ENCODE measurements at places on chromosomes 16 and 17. TPM values are rescaled to one million over a fixed set of nuclear protein-coding genes. Genes with fewer than 3 reads are reported as not detected.
A peak's percentile ranks its signal among the peaks of the same experiment; 100 is the strongest.

Gene IQCK
- 3.7 TPM for total RNA-seq

DNA sequence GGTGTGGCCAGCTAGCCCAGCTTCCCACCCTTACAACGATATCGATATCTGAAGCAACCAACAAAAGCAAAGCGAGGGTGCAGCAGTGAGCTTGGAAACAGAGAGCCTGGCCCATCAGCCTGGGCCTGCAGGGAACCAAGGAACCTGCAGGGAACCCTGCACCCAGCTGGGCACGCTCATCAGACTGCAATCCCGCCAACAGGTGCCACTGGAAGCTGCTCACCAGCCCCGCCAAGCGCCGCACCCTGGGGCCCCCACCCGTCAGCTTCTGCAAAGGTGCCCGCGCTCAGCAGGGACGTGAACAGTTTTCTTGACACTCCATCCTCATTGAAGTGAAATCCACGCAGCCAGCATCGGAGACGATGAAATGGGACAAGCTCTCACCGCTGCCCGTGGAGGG, 250.7 kb downstream of the RBFOX3 start:
- H3K27me3 ChIP-seq, result peaks cover 79% of the 10 kb centered on the region
- H3K4me1 ChIP-seq, result peaks cover 3% of the 10 kb centered on the region
- no peak for DNase-seq
- H3K36me3 ChIP-seq, result peaks cover 4% of the 10 kb centered on the region
- H3K27ac ChIP-seq, result no peak overlapping the region
- H3K4me3 ChIP-seq, result no peak overlapping the region

GRCh38 chr17:37717627-37718323, 27.1 kb downstream of the HNF1B start:
- H3K27me3 ChIP-seq, result peaks cover 70% of the 10 kb centered on the region
- H3K27ac ChIP-seq, result no peak overlapping the region
- H3K4me1 ChIP-seq, result peaks cover 2% of the 10 kb centered on the region
- no peak overlapping the region for H3K4me3 ChIP-seq

DNA sequence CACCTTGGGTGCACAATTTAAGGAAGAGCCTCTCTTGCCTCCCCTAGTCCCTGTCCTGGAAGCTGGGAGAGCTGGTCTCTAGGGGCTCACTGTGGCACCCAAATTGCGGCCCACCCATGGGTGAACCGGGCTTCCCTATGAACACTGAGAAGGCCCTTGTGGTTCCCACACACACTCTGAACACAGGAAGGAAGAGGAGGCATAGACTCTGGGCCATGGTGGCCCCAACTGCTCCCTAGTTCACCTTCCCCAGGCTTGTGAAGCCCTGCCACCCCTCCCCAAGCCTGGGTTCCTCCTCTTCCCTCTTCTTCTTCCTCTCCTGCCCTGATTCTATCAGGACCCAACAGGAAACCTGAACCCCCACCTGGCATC, 10.5 kb downstream of the SREBF1 start:
- DNase-seq, result no peak
- no peaks in the 10 kb centered on the region for H3K36me3 ChIP-seq
- peaks cover 48% of the 10 kb centered on the region for H3K4me1 ChIP-seq
- peak overlapping the region; percentile 96 for H3K27ac ChIP-seq

Gene PRDM7
- not detected for total RNA-seq

Gene DOC2B
- 0.18 TPM for total RNA-seq

DNA sequence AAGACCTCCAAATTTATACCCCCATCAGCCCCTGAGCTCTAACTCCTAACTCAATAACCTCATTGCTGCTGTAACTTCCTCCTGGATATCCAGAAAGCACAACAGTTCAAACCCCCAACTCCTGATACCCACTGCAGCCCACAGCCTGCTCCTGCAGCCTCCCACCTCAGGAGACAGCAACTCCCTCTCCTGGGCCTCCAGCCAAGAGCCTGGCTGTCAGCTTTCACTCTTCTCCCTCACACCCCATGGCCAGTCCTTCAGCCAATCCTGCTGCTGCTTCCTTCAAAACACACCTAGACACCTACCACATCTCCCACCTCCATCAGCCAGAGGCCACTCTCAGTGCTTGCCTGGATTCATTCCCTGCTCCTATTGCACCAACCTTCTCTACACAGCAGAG, 5.4 kb downstream of the GINS2 start:
- H3K27ac ChIP-seq, result no peak overlapping the region
- H3K27me3 ChIP-seq, result no peaks in the 10 kb centered on the region
- no peak for DNase-seq
- no peak overlapping the region for H3K4me3 ChIP-seq

GRCh38 chr17:36602924-36603384, 1.6 kb downstream of the MRM1 start:
- H3K27ac ChIP-seq, result no peak overlapping the region
- peaks cover 40% of the 10 kb centered on the region for H3K4me1 ChIP-seq
- peak overlapping the region; percentile 96 for H3K4me3 ChIP-seq
- H3K27me3 ChIP-seq, result no peaks in the 10 kb centered on the region
- peaks cover 6% of the 10 kb centered on the region for H3K36me3 ChIP-seq

- no peak overlapping the region for H3K4me3 ChIP-seq
- DNase-seq, result no peak
Measured at GRCh38 chr17:79646721-79647455, 36.0 kb upstream of the RBFOX3 start.

DNA sequence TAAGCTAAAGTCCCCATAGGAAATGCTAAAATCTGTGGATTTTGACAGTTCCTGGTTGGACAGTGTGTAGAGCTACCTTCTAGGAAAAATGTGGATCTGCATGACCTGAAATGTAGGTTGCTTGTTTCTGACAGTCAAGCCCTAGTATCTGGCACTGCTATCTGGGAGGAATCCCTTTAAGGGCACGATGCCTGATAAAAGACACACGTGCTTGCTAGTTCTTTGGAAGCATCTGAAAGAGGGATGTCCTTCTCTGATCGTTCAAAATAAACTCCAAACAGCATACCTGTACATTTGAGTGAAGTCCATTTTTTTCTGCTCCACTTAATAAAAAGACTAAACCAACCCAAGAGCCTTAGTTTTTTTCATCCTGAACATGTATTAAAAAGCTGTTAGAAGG, 101.3 kb downstream of the CDK5R1 start:
- no peaks in the 10 kb centered on the region for H3K27me3 ChIP-seq
- H3K36me3 ChIP-seq, result no peaks in the 10 kb centered on the region
- H3K27ac ChIP-seq, result no peak overlapping the region

DNA sequence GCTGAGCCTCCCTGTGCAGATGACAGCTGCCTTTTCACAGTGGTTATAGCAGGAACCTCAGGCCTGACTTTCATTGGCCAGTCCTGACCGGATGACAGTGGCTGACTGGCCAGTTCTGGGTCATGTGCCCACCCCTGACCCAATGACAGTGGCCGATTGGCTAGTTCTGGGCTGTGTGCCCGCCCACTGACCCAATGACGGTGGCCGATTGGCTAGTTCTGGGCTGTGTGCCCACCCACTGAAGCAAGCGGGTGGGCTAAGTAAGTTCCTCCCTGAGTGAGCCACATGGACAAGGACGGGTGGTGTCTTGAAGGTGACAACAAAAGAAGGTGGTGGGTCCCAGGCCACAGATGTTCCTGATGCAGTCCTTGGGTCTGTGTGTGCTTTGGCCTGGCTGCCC, 9.5 kb downstream of the DEF8 start:
- peaks cover 7% of the 10 kb centered on the region for H3K4me1 ChIP-seq
- no peak for DNase-seq
- H3K4me3 ChIP-seq, result no peak overlapping the region
- no peaks in the 10 kb centered on the region for H3K27me3 ChIP-seq

Gene TMEM100
- total RNA-seq, result not detected

- H3K4me3 ChIP-seq, result no peak overlapping the region
- no peak for DNase-seq
- H3K27ac ChIP-seq, result no peak overlapping the region
- H3K36me3 ChIP-seq, result no peaks in the 10 kb centered on the region
- H3K27me3 ChIP-seq, result peaks cover 18% of the 10 kb centered on the region
Measured at GRCh38 chr17:70053241-70054234, 21.5 kb upstream of the KCNJ16 start.

Gene AGRP
- total RNA-seq, result not detected

Gene PLD6
- total RNA-seq, result 13.2 TPM

GRCh38 chr16:85569615-85570212, 43.4 kb upstream of the GSE1 start:
- H3K27ac ChIP-seq, result peak overlapping the region; percentile 70
- peaks cover 2% of the 10 kb centered on the region for H3K36me3 ChIP-seq
- no peak for DNase-seq
- H3K4me1 ChIP-seq, result peaks cover 44% of the 10 kb centered on the region

GRCh38 chr16:77211880-77212740, 12.9 kb downstream of the SYCE1L start:
- H3K36me3 ChIP-seq, result peaks cover 3% of the 10 kb centered on the region
- peaks cover 15% of the 10 kb centered on the region for H3K4me1 ChIP-seq
- DNase-seq, result peak; percentile 74
- peak overlapping the region; percentile 93 for H3K4me3 ChIP-seq
- peak overlapping the region; percentile 39 for H3K27ac ChIP-seq

GRCh38 chr17:49522357-49522890, 27.3 kb downstream of the NGFR start:
- no peak for DNase-seq
- peaks cover 38% of the 10 kb centered on the region for H3K27me3 ChIP-seq
- no peak overlapping the region for H3K27ac ChIP-seq
- H3K4me1 ChIP-seq, result peaks cover 12% of the 10 kb centered on the region
- no peaks in the 10 kb centered on the region for H3K36me3 ChIP-seq

DNA sequence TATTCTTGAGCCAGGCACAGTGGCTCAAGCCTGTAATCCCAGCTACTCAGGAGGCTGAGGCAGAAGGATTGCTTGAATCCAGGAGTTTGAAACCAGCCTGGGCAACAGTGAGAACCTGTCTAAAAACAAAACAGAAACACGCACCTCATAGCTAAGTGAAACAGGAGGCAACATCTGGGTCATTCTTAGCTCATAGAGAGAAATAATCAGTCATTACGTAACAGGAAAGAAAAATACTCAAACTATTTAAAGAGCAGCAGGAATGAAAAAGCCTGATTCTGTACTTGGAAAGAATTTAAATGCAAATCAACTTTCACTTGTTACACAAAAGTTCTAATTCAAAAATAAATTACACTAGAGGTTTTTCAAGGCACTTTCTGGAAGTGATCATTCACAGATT, 17.2 kb downstream of the CHCT1 start:
- no peak overlapping the region for H3K4me3 ChIP-seq
- H3K27ac ChIP-seq, result no peak overlapping the region
- peaks cover 6% of the 10 kb centered on the region for H3K27me3 ChIP-seq
- H3K36me3 ChIP-seq, result no peaks in the 10 kb centered on the region
- H3K4me1 ChIP-seq, result peaks cover 4% of the 10 kb centered on the region
- DNase-seq, result no peak

DNA sequence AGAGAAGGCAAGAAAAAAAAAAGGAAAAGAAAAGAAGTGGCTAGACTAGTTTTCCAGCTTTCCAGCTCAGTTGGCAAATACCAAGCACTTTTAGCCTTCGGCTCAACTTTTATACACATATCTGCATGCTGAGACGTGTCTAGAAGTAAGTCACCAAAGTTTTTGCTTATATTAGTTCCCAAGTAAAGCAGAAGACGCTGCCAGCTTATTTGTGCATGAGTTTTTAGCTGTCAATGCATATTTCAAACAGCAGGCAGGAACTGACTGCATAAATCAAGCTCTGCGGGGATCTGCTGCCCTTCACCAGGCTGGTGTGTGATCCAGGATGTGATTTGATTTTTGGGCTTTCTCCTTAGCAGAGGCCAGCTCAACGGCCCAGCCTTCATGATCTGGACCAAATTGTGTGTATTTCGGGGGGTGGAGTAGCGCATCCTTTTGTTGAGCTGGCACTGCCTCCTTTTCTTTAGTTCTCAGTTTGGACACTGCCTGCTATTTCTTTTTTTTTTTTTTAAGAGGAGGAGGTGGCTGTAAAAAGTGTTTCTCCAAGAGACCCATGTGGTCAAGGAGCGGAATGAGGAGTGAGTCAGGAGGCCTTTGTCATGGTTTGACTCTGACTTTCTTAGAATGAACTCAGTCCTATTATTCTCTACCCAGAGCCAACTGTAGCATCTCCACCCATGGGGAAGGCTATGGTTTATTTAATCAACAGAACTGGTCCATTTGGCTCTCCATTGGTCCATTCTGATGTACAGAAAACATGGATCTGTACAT, 162.6 kb upstream of the XYLT1 start:
- H3K36me3 ChIP-seq, result peaks cover 2% of the 10 kb centered on the region
- H3K27ac ChIP-seq, result no peak overlapping the region
- no peak overlapping the region for H3K4me3 ChIP-seq

DNA sequence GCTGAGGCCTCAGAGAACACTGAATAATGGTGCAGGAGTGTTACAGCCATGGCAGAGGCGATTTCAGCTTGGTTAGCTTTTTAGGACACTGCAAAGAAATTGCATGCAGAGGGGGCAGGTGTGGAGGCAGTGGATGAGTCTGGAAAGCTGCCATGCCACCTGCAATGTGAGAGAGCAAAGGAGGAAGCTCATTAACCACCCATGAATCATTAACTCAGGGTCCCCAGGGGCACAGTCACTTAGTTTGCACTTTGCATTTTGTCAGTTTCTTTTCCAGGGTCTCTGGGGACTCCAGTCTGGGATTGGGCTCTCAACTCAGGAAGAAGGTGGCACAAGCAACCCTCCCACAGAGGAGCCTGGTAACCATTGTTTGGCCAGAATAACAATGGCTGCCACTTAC, 132.9 kb downstream of the USP31 start:
- no peak overlapping the region for H3K4me3 ChIP-seq
- H3K36me3 ChIP-seq, result no peaks in the 10 kb centered on the region
- no peak overlapping the region for H3K27ac ChIP-seq
- no peak for DNase-seq

DNA sequence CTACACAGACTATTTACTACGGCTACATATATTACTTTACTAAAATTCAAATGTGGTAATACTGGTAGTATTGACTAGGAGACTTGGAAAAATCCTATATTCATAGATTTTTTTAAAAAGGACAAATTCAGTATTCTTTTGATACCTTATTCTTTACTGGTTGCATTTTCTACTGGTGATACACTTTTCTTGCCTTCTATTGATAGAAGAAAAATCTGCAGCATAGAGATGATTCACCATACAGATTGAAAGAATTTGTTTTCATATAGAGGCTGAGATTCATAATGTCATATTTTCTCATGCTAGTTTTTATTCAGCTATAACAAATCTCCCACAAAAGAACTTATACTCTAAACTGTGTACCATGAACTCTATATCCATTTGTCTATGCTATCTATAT, 195.4 kb upstream of the C17orf78 start:
- no peaks in the 10 kb centered on the region for H3K4me1 ChIP-seq
- peaks cover 6% of the 10 kb centered on the region for H3K36me3 ChIP-seq

- no peaks in the 10 kb centered on the region for H3K27me3 ChIP-seq
- H3K27ac ChIP-seq, result no peak overlapping the region
- H3K36me3 ChIP-seq, result peaks cover 3% of the 10 kb centered on the region
- peaks cover 10% of the 10 kb centered on the region for H3K4me1 ChIP-seq
- H3K4me3 ChIP-seq, result no peak overlapping the region
- no peak for DNase-seq
Measured at GRCh38 chr17:78969865-78970264, 9.9 kb downstream of the LGALS3BP start.

GRCh38 chr16:17237350-17237944, 233.3 kb downstream of the XYLT1 start:
- H3K4me3 ChIP-seq, result peak overlapping the region; percentile 56
- peaks cover 8% of the 10 kb centered on the region for H3K36me3 ChIP-seq
- DNase-seq, result no peak
- H3K27me3 ChIP-seq, result no peaks in the 10 kb centered on the region
- H3K4me1 ChIP-seq, result peaks cover 34% of the 10 kb centered on the region

GRCh38 chr16:19710991-19711545, 7.0 kb downstream of the KNOP1 start:
- no peak for DNase-seq
- H3K36me3 ChIP-seq, result peaks cover 19% of the 10 kb centered on the region
- peak overlapping the region; percentile 54 for H3K27ac ChIP-seq
- no peak overlapping the region for H3K4me3 ChIP-seq
- no peaks in the 10 kb centered on the region for H3K27me3 ChIP-seq

Gene JUP
- 0.63 TPM for total RNA-seq

Gene OR3A3
- not detected for total RNA-seq

GRCh38 chr16:66746682-66747081, 4.7 kb downstream of the DYNC1LI2 start:
- H3K4me3 ChIP-seq, result no peak overlapping the region
- peak overlapping the region; percentile 6 for H3K27ac ChIP-seq
- H3K27me3 ChIP-seq, result no peaks in the 10 kb centered on the region
- no peak for DNase-seq

Gene AHSP
- total RNA-seq, result not detected
